ENCODE measurements at places on chromosomes 1 and 21. TPM values are rescaled to one million over a fixed set of nuclear protein-coding genes. Genes with fewer than 3 reads are reported as not detected.

GRCh38 chr1:197307551-197307950 lies 39.5 kb downstream of the CRB1 start:
- no peak for DNase-seq

- DNase-seq, result no peak
Observed at GRCh38 chr1:228154021-228154669, 4.4 kb downstream of the GJC2 start.

DNA sequence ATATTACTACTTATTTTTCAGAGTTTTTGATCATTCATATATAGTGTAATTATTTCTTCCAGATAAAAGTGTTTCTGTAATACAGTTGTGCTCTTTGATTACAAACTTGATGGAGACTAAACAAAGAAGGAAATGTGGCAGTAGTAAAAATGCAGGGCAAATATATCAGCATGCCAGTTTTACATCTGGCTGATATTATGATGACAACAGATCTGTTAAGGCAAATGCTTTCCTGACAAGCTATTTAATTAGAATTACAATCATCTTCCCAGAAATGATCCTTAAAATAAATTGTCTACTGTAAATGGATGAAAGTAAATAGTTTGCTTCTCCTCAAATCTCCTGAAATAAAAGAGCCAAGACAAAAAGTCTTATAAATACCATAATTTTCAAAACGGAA lies 1659.8 kb downstream of the BRINP3 start:
- DNase-seq, result no peak

PRKCZ gene
- 15.7 TPM for total RNA-seq

VSIG8 gene
- not detected for total RNA-seq

CADM3 gene
- total RNA-seq, result not detected

TNFRSF1B gene
- total RNA-seq, result 191 TPM

GRCh38 chr1:220809187-220809550 lies 22.5 kb downstream of the MTARC1 start:
- no peak for DNase-seq

DNA sequence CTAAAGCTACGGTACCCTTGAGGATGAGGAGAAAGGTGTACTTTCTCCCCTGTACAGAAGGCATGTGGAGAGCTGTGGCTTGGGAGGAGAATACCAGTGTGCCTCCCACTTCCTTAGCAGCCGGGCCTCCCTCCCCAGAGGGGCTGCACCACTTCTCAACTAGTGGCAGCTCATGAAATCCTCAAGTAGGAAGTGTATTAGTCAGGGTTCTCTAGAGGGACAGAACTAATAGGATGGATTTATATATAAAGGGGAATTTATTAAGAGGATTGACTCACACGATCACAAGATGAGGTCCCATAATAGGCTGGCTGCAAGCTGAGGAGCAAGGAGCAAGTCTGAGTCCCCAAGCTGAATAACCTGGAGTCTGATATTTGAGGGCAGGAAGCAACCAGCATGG lies 53.1 kb upstream of the PPP2R5A start:
- no peak for DNase-seq

IFT25 gene
- total RNA-seq, result 63.5 TPM

OR2W3 gene
- not detected for total RNA-seq
